ENCODE measurements at places on chromosomes 6 and 20. TPM values are rescaled to one million over a fixed set of nuclear protein-coding genes. Genes with fewer than 3 reads are reported as not detected.

DNA sequence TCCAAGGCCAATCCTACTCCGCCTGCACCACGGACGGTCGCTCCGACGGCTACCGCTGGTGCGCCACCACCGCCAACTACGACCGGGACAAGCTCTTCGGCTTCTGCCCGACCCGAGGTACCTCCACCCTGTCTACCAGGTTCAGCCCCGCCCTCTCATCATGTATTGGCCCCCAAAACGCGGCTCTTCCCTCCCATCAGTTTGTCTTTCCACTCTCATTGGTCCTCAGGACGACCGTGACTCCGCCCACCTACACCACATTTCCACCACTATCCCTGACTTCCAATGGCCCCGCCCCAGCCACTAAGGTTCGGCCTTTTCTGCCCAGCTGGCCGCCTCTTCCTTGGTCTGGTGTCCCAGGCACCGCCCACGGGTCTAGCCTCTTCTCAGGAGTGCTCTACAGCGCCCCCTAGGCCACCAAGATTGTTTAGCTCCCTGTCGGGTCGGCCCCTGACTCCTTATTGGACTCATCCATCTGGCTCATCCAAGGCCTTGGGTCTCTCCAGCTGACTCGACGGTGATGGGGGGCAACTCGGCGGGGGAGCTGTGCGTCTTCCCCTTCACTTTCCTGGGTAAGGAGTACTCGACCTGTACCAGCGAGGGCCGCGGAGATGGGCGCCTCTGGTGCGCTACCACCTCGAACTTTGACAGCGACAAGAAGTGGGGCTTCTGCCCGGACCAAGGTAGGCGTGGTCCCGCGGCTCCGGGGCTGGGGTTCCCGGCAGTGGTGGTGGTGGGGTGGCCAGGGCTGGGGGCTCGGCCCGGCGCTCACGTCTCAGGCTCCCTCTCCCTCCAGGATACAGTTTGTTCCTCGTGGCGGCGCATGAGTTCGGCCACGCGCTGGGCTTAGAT, 3.1 kb downstream of the MMP9 start:
- DNase-seq = peak; percentile 90

- no peak for DNase-seq
Observed at GRCh38 chr6:112320561-112321318, 26.4 kb upstream of the RFPL4B start.

GRCh38 chr20:8049310-8049709, 29.7 kb upstream of the TMX4 start:
- no peak for DNase-seq

The FOXF2 gene
- total RNA-seq = 1.4 TPM

DNA sequence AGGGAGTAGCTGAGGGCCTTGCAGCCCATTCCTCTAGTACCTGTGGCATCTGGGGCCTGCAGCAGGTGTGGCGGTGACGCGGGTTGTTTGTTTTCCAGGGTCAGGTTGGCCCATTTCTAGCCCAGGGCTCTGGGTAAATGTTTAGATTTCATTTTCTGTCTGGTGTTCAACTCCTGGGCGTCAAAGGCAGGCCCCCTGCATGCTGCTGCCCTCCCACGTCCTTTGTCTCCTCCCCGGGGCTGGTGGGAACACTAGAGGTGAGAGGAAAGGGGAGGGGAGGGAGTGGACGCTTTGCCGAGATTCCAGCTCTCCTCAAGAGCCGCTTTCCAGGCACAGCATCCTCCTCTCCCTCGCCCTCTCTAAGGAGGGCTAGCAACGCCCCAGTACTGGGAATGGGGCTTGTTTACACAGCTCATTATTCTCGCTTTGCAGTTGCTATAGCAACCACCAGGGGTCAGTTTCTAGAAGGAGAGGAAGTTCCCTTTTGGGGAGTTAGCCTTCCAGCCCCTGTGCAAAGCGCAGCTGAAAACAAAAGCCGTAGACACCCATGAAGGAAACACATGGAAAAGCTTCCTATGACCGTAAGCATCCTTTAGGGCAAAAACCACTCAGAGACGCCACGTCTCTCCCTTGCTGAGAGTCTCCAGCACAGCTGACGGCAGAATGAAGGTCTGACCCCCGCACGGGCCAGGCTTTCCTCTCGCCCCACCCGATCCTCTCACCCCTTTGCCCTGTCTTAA, 170.6 kb downstream of the LY86 start:
- no peak for DNase-seq

DNA sequence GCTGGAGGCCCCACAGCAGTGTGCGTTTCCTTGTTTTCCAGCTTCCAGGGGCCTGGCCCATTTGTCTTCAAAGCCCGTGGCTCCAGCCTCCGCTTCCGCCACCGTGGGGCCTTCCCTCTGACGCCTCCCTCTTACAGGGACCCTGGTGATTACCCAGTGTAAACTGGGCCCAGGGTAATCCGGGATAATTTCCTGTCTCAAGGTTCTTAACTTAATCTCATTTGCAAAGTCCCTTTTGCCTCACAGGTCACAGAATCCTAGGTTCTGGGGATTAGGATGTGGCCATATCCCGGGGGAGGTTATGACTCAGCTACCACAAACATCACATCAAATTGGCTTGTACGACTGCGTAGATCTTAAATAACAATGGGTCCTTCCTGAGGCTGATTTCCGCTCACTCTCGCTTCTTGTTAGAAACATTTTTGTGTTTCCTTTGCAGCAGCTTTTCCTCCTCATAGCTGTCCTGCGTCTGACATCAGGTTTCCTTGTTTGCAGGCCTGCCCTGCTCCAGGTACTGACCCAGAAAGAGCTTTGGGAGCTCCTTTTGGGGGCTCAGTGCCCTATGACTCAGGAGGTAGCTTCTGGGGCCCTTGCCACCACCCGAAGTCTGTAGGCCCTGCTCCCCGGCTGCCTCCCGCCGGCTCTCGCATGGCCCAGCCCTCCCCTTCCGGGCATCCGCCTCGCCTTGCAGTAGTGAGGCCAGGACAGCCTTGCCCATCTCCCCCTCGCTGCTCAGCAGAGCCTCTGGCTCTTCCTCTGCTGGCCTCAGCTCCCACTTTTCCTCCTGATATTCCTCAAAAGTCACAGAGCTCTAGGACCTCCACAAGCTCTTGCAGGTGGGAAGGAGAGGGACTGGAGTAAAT, 100.5 kb downstream of the ERMARD start:
- DNase-seq = peak; percentile 11

The C6orf132 gene
- 119 TPM for total RNA-seq

DNA sequence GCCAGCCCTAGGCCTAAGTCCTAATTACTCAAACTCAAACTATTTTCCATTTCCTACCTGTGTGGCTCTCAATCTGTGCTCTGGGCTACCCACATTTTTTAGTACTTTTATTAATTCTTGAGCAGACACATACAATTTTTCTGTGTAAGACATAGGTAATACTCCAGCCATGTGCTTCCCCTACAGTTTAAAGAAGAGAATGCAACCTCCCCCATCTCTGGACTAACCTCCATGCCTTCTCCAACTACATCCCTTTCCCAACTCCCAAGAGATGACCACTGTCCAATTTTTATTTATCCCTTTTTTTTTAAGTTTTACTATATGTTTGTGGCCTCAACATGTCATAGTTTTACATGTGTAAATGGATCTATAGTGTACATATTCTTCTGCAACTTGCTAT, 5.8 kb downstream of the HMGN4 start:
- no peak for DNase-seq

- no peak for DNase-seq
Observed at GRCh38 chr20:7113577-7114466, 346.3 kb downstream of the BMP2 start.

DNA sequence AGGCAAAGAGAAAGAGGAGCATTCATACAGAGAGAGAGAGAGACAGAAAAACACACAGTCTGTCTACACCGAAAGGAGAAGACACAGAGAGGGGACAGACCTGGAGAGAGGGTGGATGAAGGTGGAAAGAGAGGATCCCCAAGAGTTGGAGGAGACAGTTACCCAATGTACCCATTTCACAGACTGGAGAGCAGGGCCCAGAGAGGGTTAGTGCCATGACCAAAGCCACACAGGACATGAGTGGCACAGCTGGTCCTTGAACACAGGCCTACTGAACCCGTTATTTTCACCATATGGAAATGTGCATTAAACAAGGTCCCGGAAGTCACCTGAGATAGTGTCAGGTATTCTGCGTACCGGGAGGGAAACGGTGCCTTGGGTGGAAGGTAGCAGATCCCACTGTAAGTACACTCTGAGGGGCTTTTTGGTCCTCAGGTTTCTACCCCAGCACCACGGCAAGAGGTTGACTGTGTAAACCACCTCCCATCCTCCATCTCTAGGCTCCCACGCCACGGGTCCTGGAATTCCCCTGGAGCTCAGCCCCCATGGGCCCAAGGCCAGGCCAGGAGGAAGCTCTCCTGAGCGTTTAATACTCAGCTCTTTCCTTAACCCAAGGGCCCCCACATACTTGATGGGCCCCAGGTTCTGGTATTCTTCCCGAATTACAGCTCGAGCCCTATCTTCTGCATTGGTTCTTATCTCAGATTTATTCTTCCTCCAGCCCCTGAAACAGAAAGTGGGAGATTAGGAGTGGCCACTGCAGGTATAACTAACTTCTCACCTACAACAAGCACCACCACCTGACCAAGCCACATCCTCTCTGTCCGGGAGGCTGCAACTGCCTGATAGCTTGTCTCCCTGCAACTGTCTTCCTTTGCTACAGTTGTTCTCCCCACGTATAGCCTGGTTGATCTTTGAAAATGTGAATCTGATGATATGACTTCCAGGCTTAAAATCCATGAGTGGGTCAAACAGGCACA, 38.4 kb upstream of the OCSTAMP start:
- DNase-seq = no peak

DNA sequence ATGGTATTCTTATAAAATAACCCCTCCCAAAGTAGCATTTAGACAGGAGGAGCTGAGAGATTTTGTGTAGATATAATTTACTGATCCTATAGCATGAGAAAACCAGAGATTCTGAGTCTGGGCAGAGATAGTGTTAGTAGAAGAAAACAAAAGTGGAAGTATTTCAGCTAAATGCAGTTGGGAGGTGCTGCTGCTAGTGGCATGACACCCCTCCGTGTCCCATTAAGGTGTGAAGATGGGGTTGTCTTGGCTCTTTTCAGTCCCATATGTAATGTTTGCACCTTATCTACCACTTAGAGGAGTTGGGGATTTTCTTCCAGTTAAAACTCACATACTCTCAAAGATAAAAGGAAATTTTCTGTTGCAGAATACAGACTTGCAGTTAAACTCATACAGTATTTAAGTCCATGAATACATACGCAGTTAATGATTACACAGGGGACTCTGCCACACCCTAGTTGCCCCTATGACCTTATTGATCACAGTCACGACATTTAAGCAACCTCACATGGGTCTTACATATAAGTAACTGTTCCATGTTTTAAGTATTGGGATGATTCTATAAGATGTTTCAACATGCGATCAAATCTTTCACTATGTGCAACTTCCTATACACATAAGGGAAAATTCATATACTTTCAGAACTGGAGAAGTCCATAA, 11.5 kb downstream of the TAAR2 start:
- DNase-seq = no peak

GRCh38 chr6:143328876-143329275, 121.6 kb downstream of the ADAT2 start:
- DNase-seq = no peak

GRCh38 chr6:108689272-108690161, 128.8 kb downstream of the FOXO3 start:
- peak; percentile 92 for DNase-seq

The EFCAB8 gene
- total RNA-seq = not detected

GRCh38 chr20:47974234-47974878, 189.1 kb upstream of the SULF2 start:
- DNase-seq = no peak

The SIM1 gene
- 0.66 TPM for total RNA-seq

- no peak for DNase-seq
Observed at GRCh38 chr20:53055367-53056067, 83.4 kb downstream of the TSHZ2 start.

DNA sequence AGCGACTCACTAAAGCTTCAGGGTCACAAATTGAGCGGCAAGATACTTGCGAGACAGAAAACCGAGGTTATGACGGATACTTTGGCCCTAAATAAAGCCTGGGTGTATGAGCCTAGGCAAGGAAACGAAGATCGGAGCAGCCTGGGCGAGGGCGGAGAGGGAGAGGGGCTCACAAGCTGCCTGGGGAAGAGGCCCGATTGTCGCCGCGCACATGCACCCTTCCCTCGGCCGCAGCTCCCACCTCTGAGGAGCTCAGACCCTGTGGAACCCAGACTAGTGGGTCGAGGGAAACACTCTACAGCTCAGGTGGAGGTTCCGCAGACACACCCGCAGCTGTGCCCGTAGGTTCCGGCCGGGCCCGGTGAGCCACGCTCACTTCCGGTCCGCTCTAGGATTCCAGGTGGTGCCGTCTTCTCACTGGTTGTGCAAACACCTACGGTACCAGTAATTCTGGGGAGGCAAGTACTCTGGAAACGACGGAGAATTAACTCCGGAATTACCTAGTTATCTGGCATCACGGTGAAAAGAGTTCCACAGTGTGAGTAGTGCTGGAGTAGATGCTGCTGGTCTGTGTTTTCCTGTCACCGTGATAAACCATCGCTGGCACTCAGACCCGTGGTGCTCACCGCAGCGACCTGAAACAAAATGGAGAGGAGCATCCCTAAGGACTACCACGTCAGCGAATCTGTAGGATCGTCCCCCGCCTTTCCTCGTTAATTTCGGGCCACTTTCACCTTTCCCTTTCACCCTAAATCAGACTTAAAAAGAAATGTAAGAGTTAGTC, 61.5 kb downstream of the GPX5 start:
- peak; percentile 90 for DNase-seq

- DNase-seq = no peak
Observed at GRCh38 chr6:69622230-69622629, 174.6 kb downstream of the LMBRD1 start.

The HMGCLL1 gene
- 0.25 TPM for total RNA-seq

DNA sequence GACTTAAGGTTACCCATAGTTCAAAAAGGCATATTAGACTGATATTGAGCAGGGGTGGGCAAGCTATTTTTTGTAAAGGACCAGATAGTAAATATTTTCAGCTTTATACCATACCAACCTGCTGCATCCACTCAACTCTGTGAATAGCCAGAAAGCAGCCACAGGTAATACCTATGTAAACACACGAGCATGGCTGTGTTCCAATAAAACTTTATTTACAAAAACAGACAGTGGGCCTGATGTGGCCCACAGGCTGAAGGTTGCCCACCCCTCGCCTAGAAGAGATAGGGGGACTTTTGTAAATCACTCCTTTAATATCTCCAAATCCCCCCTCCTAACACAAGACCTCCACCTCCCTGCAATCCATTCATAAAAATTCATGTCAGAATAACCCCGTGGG, 64.4 kb downstream of the PSMG4 start:
- DNase-seq = peak; percentile 17

All from lower leg skin (tissue), 4 donors.